Prostate gland (tissue), 2 donors: ENCODE measurements at places on chromosomes 7 and 10.
A peak's percentile ranks its signal among the peaks of the same experiment; 100 is the strongest.

- DNase-seq: no peak
These were observed 177.2 kb downstream of the BUB3 start for GRCh38 chr10:123331438-123331837.

- DNase-seq: no peak
These were observed 51.5 kb downstream of the RBM17 start for GRCh38 chr10:6140141-6140841.

GRCh38 chr7:122467661-122468449, 163.3 kb upstream of the FEZF1 start:
- DNase-seq: no peak

DNA sequence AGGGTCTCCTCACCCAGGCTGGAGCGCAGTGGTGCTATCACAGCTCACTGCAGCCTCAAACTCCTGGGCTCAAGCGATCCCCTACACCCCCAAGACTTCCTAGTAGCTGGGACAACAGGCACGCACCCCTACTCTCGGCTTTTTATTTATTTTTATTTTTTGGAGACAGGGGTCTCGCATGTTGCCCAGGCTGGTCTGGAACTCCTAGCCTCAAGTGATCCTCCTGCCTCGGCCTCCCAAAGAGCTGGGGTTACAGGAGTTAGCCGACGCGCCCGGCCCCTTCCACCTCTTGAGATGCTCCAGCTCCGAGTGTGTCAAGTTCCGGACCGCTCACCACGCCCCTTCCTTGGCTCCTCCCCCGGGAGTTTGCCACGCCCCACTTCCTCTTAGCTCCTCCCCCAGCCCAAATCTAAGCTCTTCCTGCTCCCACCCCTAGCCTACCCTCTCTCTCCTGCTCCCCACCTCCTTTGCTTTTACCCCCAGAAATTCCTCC, 6.3 kb downstream of the NAT16 start:
- no peak for DNase-seq

DNA sequence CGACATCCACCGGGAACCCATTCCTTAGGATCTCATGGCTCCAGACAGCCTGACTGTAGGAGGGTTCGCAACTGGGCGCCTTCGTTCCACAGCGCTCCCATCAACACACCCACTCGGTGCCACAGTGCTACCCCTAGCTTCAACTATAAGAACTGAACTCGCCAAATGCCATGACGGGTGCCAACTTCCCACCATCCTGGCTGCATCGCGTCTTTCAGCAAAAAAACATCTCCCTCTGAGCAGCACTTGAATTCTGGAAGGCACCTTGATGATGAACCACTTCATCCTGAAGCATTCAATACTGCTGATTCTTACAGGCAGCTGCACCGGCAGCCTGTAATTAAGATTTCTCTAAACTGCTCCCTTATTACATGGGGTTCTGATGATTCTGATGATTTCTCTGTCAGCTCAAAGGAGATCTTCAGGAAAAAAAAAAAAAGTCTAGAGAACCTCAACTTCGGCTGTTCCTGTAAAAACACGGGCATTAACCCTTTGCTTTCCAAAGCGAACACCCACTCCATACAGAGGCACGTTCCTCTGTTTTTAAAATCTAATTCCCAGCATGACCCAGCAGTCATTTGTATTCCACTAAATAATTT, 1.3 kb downstream of the CYTH3 start:
- DNase-seq: no peak

- no peak for DNase-seq
These were observed 207.7 kb upstream of the SHH start for GRCh38 chr7:156019776-156020565.

- DNase-seq: no peak
These were observed 80.0 kb upstream of the PCDH15 start for GRCh38 chr10:54880996-54881395.

DNA sequence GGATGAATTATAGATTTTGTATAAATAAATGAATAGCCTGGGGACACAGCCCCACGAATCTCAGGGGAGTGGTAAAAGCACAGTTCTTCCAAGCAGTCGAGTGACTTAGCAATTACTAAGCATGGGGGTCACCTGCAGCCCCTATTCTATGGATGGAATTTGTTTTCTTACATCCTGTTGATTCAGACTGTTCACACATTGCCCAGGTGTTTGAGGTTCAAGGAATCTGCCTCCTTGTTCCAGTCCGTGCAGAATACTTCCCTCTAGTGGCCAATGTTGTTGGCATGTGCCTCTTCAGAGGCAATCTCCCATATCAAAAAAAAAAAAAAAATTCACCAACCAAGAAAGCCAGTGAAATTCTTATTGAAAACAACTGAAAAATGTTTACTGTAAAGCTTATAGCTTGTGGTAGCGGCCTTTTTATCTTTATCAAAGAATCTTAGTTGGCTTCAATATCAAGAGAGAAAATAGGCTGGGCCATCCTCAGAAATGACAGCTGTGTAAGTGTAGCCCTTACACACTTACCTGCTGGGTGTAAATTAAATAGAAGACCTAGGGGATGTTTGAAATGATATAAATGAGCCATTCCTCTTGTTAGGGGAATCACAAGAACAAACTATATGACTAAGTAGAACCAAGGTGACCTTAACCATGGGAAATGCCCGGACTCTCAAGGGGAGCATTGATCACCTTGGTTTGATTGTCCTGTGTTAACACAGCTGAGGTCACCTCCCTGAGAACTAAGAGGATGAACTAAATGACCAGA, 7.8 kb downstream of the LIPM start:
- peak; percentile 15 for DNase-seq

GRCh38 chr10:71999360-72000072, 35.3 kb downstream of the CHST3 start:
- DNase-seq: no peak

- DNase-seq: no peak
These were observed 286.5 kb downstream of the PTEN start for GRCh38 chr10:88149906-88150305.

- no peak for DNase-seq
These were observed 8.5 kb upstream of the CSTF2T start for GRCh38 chr10:51707821-51708424.

- DNase-seq: peak; percentile 5
These were observed 15.3 kb upstream of the AKR1C1 start for GRCh38 chr10:4947635-4948596.

GRCh38 chr7:39199006-39199405, 221.3 kb downstream of the POU6F2 start:
- no peak for DNase-seq

DNA sequence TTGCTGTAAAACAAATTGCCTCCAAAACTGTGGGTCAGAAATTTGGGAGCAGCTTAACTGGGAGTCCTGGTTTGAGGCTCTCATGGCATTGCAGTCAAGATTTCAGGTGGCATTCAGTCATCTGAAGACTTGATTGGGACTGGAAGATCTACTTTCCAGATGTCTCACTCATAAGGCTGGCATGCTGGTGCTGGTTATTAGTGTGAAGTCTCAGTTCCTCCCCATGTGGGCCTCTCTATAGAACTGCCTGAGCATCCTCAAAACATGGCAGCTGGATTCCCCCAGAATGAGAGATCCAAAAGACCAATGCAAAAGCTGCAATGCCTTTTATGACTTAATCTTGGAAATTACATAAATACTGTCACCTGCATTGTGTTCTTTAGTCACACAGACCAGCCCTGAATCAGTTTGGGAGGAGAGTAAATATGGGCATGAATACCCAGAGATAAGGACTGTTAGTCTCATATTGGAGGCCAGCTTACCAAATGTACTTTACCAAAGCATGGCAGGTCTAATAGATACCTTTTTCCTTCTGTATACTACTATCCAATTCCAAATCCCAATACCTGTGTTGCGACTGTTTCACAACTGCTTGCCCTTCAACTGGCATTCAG, 6.5 kb upstream of the HERPUD2 start:
- DNase-seq: no peak

DNA sequence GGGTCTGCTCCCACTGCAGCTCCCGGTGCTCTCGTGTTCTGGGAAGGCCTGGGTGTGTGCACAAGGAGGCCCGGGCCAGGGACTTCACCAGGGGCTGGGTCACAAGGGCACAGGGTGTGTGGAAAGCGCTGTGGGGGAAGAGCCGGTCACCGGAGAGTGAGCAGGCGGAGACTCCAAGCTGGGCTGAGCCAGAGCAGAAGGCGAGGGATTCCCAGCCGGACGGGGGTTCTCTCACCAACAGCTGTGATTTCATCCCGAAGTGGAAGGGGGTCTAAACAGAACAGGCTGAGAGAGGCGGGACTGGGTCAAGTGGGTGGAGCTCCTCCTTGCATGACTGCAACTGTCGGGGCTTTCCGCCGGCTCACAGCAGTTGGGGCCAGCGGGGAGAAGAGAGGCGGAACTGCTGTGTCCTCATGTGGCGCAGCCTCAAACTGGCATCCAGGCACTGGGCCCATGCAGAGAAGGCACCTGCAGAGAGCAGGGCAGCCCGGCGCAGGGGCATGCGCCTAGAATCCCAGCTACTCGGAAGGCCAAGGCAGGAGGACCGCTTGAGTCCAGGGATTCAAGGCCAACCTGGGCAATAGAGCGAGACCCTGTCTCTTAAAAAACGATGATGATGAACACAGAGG, 7.6 kb upstream of the ORAI2 start:
- no peak for DNase-seq

DNA sequence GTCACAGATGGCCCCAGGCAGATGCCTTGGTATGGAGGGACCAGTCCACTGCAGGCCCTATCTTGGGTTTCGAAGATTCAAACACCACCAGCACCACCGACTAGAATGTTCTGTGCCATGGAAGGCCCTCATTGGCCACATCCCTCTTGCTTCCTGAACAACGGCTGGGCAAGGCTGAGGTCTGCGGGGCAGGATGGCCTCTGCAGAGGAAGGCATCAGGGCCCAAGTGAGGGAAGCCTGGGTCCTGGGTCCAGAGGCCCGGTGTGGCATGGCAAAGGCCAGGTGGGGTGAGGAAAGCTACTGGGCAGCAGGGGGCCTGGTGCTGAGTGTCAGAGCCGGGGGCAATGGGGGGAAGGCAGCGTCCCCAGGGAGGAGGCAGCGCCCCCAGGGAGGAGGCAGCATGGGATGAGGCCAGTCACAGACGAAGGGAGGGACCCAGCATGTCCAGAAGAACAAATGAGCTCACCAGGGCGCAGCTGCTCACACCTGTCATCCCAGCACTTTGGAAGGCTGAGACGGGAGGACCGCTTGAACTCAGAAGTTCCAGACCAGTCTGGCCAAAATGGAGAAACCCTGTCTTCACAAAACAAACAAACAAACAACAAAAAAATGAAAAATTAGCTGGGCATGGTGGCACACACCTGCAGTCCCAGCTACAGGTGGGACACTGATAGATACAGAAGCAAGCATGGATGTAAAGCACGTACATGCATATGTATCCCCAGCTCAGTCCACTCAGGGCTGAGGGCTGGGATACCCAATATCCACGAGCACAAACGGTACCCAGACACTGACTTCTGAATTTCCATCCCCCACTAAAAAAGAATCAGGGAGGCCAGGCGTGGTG, 64.4 kb downstream of the PROSER2 start:
- DNase-seq: no peak

- DNase-seq: no peak
These were observed 933.7 kb downstream of the DNAJB9 start for GRCh38 chr7:109503421-109503820.
